ENCODE measurements at places on chromosomes 4 and X. TPM values are rescaled to one million over a fixed set of nuclear protein-coding genes. Genes with fewer than 3 reads are reported as not detected.

SHISA3 gene
- total RNA-seq: 0.28 TPM

GRCh38 chr4:185651137-185651677 lies 115.9 kb upstream of the PDLIM3 start:
- DNase-seq: no peak

FSTL5 gene
- total RNA-seq: 0.68 TPM

- DNase-seq: no peak
Observed at GRCh38 chr4:24212642-24213041, 322.8 kb upstream of the PPARGC1A start.

GRCh38 chr4:85557016-85557901 lies 82.3 kb downstream of the ARHGAP24 start:
- DNase-seq: no peak

GRCh38 chr4:2961811-2962441 lies 1.3 kb downstream of the NOP14 start:
- DNase-seq: no peak

DNA sequence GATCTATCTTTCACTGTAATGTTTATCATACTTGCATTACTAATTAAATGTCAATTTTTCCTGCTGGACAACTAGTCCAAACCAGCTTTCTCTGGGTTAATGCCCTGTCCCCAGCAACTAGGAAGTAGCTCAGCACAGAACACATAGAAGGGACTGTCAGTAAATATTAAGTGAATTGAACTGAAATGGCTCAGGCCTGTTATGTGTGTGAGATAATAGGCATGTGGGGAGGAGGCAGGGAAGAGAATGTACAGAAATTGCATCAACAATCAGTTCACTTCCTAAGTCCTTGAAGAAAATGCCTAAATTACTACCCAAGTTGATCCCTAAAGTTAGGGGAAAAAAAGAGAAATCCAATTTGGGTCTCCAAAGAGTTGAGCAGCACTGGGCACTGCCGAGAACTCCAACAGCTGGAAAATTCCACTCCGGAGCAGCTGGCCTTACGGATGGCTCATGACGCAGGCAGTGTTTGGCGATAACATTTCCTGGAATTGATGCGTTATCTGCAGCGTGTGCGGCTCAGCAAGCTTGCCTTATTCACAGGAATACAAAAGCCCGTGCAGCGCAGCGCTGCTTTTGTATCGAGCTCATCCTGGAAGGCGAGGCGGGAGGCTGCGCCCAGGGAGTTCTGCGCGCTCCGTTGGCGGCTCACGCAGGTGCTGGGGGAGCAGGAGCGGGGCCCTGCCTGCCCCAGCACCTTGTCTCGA lies 297.3 kb upstream of the LCORL start:
- no peak for DNase-seq

DNA sequence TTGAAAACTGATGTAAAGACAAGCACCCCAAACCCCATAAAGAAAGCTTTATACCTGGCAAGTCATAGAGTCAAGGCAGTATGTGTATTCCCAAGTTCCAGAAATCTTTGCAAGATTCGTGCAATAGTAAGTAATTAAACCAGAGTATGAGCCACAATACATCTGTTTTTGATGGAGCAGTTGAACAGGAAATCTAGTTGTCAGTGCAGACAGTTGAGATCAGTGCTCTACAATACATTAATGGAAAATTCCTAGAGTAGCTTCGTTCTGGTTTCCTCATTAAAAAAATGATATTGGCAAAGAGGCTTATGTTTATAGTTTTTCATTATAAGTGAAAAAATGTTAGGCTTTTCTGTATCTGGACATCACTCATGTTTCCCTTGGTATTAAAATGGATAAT lies 575.3 kb downstream of the TRIML1 start:
- no peak for DNase-seq

DDIT4L gene
- 0.33 TPM for total RNA-seq

GRCh38 chr4:88729146-88729760 lies 31.6 kb upstream of the NAP1L5 start:
- no peak for DNase-seq

NDP gene
- not detected for total RNA-seq

CHST7 gene
- total RNA-seq: 6.6 TPM

DNA sequence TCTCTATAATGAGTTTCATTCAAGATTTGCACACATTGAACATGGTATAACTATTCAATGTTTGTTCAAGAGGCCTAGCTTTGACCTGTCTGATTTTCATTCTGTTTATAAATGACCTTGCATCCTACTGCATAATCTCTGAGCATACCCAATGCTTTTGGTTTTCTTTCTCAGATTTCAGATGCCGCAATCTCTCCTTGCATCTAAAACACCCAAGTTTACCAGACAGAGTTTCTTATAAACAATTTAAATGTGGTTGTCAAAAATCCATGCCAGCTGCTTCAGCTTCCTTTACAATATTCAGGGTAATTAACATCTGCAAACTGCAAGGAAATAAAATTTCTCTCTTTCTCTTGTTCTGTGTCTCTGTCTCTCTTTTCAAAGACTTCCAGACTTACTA lies 123.0 kb upstream of the PCDH18 start:
- DNase-seq: no peak

GRCh38 chrX:386239-386767 lies 404 bp downstream of the PPP2R3B start:
- DNase-seq: no peak

DNA sequence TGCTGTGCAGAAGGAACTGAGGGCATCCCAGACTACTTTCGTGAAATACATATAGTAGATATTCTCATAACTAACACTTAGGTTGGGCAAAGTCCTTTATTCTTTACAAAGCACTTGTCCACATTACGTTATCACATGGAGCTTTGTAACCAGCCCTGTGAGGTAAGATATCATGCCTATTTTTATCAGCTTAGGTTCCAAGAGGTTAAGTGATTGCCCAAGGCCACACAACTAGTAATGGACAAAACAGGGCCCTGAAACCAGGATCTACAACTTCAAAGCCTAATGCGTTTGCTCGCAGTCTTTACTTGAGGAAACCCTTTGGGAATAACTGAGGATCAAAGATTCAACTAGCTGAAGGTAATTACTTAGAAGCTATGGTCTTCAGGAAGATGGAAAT lies 261.5 kb downstream of the GPC3 start:
- no peak for DNase-seq

PRRG3 gene
- 0.38 TPM for total RNA-seq

DNA sequence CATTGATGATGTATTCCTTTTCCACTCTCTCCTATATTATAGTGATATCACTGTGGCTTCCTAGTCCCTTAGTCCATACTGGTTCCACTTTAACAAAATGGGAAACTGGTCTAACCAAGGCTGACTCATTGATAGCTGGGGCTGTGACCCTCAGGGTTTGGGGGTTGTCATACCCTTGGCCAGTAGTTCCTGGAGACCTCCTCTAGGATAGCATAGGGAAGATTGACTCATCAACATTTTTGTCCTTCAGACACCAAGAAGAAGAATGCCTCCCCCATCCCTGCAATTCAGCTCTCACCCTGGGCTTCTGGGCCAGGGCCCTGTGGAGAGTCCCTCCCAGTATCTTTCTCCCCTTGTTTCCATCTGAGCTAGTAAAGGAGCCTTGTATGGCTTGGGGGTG lies 68.8 kb upstream of the PRPS1 start:
- DNase-seq: no peak

GRCh38 chr4:125772680-125773079 lies 457.9 kb downstream of the FAT4 start:
- no peak for DNase-seq

DNA sequence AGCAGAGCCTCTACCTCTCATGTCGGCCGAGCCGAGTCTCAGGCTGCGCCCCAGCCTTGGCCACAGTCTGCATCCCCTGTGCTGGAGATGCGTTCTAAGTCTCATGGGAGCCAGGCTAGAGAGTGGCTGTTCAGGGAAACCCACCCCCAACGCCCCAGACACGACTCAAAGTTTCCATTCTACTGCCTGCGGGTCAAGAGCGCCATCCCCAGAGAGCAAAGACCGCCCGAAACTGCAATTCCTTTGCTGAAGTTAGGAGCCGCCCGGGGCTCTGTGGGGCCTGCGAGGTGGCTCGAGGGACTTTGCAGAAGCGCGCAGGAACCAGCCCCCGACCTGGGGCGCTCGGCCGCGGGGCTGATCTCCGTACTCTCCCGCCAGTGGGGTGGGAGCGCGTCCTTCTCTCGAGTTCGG lies 10.0 kb upstream of the ELF4 start:
- no peak for DNase-seq

DNA sequence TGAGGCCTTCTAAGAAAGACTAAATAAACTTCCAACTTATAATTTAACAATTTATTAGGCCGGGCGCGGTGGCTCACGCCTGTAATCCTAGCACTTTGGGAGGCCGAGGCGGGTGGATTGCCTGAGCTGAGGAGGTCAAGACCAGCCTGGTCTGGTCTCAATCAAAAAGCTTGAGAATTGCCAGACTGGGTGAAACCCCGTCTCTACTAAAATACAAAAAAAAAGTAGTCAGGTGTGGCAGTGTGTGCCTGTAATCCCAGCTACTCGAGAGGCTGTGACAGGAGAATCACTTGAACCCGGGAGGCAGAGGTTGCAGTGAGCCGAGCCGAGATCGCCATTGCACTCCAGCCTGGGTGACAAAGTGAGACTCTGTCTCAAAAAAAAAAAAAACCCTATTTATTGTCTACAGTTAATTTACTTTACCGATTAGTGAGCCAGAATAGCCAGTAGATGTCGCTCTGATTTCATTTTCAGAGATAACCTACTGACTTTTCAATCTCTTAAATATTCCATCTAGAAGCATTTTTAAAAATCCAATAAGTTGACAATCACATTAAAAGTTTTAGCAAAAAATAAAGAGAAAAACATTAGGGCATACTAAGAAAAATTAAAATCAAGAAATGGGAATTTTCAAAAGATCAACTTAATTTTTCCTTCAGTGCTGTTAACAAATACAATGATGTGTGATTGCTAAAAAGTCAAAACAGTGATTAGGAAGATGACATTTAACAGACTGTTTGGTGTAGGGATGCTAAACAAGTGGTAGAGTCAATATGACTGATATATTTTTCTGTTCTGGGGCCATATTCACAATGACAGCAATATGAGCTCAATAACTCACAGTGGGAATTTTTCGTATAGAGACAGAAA lies 4.3 kb upstream of the SHROOM3 start:
- no peak for DNase-seq

CAPN6 gene
- 0.28 TPM for total RNA-seq

CENPVL2 gene
- total RNA-seq: not detected

DNA sequence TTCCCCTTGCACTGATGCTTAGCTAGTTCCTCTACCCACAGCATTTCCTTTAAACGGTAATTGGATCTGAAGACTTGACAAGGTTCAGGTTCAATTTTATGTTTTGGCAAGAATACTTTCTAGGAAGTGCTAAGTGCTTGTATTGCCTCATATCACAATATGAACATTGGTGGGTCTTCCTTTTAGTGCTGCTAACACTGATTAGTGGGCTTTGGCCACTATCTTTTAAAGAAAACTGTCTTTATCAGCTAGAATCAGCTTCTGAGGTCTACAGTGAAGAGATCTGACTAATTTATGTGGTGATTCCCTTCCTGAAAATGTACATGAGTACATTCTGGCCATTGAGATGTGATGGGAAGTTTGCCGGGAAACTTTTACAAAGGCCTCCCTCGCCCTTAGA lies 316.7 kb upstream of the KLF3 start:
- DNase-seq: no peak

- peak; percentile 92 for DNase-seq
Observed at GRCh38 chr4:169270810-169271691, at the start of gene SH3RF1. TSS of gene SH3RF1 (minus strand) at chr4:169270956. CDS start at chr4:169269212, 1,744 bp downstream.

FRAS1 gene
- 0.65 TPM for total RNA-seq

DNA sequence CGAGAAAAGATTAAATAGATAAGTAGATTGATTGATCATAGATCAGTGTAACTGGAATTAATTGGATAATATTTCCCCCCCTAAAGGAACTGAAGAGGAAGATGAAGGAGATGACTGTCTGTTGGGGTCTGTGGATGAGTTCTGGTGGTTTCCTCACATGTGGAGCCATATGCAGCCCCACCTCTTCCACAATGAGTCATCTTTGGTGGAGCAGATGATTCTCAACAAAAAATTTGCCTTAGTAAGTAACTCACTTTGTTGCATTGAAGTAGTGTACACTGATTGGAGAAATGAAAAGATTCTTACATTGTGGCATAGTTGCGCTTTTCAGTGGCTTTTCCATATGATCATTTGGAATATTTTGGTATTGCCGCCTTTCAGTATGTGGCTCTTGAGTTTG lies 80.4 kb downstream of the NDST3 start:
- DNase-seq: no peak

ITIH6 gene
- total RNA-seq: not detected

- no peak for DNase-seq
Observed at GRCh38 chrX:115603534-115604074, 42.6 kb downstream of the PLS3 start.
